ENCODE measurements at places on chromosomes 3 and 15.

GRCh38 chr15:69972436-69972835 lies 125.3 kb downstream of the TLE3 start:
- no peak for DNase-seq

DNA sequence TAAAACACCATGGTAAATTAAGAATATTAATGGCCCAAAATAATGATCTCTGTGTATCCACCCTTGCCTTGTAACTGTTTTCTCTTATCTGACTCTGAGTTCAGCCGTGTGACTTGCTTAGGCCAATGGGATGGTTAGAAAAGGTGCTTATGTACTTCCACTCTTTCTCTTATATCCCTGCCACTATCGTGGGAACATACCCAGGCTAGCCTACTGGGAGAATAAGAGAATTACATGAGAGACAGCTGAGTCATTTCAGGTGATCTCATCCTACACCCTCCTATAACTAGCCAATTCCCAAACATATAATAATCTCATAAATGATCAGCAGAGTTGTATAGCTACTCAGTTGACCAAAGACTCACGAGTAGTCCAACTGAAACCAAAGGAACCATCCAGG lies 98.3 kb upstream of the ABI3BP start:
- DNase-seq = no peak

DNA sequence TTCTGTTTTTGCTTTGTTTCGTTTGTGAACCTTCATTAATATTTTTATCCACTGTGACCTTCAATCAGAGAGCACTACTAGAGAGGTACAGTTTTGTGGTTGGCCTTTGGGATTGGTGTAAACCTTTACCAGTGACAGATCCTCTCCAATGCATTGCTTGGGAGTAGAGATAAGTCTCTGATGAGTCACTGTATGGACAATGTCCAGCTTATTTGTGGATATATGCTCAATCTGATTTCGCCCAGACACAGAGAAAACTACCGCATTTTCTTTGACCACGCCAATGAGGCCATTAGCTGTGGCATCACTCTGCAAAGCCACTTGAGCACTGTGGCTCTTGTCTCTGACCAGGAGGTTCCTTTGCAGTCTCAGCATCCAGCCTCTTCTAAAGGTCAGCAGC lies 964.7 kb downstream of the TUSC7 start:
- DNase-seq = no peak

DNA sequence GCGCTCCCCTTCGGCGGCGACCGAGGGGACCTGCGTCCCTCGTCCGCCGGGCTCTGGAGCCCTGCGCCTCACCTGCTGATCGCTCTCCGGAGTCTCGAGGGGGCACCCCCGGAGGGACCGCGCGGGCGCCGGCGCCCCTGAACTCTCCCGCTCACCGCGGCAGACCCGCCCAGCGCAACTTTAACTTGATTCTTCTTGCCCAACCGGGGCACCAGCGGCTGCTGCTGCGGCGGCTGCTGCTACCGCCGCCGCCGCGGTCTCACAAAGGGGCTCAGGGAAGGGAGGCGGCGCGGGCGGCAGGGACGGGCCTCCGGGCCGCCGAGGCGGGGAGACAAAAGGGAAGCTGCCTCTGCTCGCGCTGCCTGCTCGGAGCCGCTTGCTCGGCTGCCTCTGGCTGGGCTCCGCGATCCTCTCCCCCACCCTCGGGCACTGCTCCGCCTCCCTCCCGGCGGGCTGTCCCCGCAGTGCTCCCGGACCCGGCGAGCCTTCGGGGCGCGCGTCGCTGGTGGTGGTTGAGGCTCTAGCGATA lies at the start of gene PPM1L:
PPM1L (plus strand) TSS at position 456 of the 529 bp plus-strand sequence.
- peak; percentile 67 for DNase-seq

DNA sequence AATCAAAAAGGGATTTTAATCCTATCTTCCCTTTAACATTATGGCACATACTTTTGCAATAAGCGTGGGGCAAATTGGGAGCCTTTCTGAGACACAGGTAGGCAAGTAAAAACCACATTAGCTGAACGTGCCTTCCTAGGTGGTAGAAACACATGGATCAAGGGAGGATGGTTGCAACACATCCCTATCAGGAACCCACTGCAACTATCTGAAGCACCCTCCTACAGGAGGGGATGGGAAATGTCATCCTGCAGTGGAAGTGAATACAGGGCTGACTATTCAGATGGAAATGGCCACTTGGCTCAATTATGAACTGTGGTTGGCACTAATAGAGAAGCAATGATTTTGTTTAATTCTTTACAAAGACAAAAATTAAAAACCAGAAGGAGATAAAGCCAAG lies 826.3 kb downstream of the FHIT start:
- no peak for DNase-seq

GRCh38 chr3:13839726-13840340 lies 40.0 kb downstream of the WNT7A start:
- no peak for DNase-seq

GRCh38 chr15:91947683-91948608 lies 94.4 kb downstream of the SLCO3A1 start:
- no peak for DNase-seq

GRCh38 chr3:179028408-179028807 lies 43.2 kb downstream of the ZMAT3 start:
- DNase-seq = no peak

- no peak for DNase-seq
Observed at GRCh38 chr3:152385761-152386160, 117.0 kb downstream of the MBNL1 start.

GRCh38 chr3:45781841-45782240 lies 14.5 kb downstream of the SLC6A20 start:
- DNase-seq = no peak

DNA sequence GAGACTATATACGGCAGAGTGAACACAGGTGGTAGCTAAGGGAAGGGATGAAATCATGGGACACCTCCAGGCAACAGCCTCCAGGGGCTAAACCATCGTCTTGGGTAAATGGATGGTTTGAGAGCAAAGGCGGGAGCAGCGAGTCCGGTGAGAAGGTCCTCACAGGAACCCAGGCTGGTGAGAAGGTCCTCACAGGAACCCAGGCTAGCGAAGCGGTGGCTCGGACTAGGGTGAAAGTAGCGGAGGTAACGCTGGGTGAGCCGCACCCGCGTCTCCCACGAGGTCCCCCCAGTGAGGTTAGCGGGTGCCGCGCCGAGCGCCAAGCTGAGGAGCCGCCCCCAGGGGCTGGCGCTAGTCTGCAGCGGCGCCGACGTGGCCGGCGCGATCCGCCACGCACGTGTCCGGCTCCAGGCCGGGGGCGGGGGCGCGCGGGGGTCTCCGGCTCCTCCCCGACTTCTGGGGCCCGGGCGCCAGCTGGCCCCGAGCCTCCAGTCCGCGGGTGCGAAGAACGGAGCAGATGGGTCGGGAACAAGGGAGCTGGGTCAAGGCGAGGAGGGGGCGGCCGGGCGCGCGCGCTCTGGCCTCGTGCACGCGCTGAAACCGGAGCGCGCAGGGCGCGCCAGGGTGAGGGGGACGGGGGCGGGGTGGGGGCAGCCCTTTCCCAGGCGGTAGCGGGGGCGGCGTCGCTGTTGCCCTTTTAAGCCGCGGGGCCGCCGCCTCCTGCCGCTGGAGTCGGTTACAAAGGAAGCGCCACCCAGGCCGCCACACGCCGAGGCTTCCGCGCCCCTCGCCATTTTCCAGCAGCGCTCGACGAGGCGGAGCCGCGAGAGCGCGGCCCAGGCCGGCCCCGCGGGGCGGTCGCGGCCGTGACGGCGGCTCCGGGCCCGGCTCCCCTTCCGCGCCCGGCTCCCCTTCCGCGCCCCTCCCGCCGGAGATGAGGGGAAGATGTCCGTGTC lies at the start of gene UBE2Q2:
UBE2Q2 (plus strand) TSS at position 726 of the 956 bp plus-strand sequence; CDS start at position 946, 220 bp downstream.
- peak; percentile 80 for DNase-seq

DNA sequence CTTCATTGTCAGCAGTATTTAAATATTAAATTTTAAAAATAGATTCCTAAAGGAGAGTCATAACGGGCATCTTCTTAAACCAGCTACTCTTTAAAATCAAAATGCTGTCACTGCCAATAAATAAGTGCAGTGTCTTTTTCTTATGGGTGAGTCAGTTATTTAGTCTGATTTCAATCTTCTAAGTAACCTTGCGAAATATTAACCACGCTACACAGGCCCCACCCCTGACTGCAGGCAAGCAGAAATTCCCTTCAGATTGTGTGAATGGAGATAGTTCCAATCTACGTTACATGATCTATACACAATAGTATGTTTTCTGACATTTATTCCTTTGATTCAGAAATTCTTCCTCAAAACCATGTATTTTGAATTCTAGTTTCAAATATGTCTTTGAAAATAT lies 141.5 kb downstream of the GADL1 start:
- no peak for DNase-seq

DNA sequence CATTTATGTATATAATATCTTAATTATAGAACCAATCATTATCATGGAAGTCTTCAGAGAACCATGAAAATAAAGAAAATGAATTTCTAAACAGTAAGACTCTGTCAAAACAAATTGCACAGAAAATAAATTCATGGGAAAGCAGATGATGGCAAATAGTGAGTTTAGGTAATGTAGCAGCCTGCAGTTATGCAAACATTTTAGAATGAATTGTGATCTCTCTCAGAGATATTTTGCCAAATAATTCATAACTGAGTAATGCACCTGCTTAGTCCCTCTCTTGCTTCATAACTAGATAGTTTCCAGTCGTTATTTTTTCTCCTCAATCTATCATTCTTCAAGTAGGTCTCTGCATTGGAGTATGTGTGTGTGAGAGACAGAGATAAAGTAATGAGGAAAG lies 492.7 kb upstream of the THBS1 start:
- DNase-seq = no peak

- DNase-seq = no peak
Observed at GRCh38 chr3:115239717-115240116, 92.6 kb upstream of the ZBTB20 start.

GRCh38 chr3:41202834-41203345 lies 3.6 kb downstream of the CTNNB1 start:
- peak; percentile 19 for DNase-seq

DNA sequence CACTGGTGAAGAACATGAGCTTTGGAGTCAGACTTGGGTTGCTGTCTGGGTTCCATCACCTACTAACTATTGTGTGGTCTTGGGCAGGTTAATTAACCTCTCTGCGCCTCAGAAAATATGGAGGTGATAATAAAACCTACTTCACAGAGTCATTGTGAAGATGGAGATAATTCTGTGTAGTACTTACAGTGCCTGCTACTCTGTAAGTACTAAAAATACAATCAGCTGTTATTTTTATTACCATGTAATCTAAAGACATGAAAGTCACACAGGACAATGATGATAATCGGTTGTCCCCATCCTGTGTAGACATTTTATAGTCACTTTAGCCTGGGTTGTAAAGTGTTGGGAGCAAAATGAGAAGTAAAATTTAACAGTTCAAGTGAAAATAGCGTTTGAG lies 334.1 kb downstream of the THSD4 start:
- no peak for DNase-seq

DNA sequence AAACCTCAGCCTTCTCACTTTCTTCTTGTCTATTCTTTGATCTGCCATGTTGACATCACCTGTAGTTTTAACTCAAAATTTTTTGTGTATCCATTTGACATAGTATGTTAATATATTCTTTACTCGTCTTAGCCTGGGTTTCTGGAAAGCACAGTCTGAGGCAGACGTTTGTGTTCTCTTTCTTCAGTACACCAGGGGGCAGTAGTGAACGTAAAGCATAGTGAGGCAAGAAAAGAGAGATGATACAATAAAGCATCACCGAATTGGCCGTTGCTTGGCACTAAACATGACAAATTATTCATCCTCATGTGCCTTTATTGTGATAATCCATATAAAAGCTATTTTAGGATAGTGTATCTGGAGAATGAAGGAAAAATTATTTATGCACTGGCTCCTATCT lies 141.0 kb upstream of the MYRIP start:
- peak; percentile 18 for DNase-seq

DNA sequence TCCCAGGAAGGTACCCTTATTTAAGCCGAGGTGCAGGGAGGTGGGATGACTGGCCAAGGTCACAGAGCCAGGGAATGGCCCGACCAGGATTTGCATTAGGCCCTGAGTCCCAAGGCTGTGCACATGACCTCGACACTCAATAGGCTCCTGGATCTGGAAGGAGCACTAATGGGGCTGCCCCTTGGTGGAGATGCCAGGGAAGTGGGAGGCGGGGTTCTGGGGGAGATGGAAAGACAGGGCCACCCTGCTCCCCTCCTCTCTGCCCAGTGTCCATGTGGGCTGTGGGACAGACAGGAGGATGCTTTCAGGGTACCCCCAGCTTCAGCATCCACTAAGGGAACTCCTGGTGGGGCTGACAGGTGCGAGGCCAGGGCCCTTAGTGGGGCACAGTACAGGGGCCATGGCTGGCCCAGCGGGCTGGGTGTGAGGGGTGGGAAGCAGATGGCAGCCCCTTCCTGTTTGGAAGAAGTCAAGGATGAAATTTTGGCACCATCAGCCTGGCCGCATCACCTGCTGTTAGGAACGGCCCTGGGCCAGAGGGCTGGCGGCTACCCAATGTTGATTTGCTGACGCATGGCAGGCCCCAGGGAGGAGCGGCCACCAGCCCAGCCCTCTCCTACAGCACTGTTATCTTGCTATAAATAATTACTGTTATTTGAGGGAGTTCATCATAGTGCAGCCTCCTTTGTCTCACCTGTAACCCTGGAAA lies 37.3 kb downstream of the ATP2B2 start:
- DNase-seq = no peak

DNA sequence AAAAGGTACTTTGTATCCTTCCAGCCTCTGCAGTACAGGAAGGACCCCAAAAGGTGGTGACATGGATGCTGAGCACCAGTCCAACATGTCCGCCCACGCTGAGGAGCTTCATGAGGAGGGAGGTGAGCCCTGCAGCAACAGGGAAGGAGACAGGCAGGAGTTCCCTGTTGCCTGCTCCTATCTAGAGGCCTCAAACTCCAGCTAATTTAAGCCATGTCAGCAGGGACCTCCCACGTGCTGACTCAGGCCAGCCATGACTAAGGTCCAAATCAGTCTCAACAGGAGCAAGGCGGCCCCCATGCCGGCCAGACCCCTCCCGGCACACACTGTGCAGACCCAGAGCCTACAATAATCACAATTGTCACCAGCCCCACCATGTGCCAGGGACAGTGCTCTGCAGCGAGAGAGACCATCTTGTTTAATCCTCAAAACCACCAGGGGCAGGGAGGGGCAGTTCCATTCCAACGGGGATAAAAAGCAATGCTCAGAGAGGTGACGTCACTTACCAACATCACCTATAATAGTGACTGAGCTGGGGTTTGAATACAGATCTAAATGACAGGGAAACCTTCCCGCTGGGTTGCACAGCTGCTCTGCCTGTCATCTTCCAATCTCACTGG lies 54.5 kb upstream of the GATA2 start:
- DNase-seq = no peak

GRCh38 chr3:88090681-88091080 lies 31.6 kb downstream of the ZNF654 start:
- no peak for DNase-seq

- no peak for DNase-seq
Observed at GRCh38 chr3:177932750-177933660, 603.2 kb upstream of the KCNMB2 start.

- no peak for DNase-seq
Observed at GRCh38 chr3:130557336-130558035, 40.5 kb downstream of the COL6A6 start.

DNA sequence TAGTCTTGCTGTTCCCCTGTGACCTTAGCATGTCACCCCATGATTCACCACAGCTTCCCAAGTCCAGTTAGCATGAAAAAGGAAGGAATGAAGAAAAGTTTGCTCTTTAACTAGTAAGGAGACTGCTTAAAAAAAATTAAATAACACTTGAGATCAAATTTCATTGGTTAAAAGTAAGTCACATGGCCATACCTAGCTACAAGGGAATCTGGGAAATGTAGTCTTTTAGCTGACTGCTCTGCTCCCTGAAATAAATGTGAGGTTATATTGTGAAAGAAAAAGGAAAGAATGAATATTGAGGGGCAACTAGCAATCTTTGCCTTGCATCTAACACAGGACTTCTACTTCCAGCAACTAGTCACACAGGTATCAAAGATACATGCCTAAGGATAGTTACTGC lies 84.7 kb upstream of the LRRN1 start:
- no peak for DNase-seq
